ENCODE measurements at places on chromosomes 11 and 22.
A peak's percentile ranks its signal among the peaks of the same experiment; 100 is the strongest.

- peak; percentile 9 for DNase-seq
Measured at GRCh38 chr11:100467821-100468508, 219.1 kb upstream of the ARHGAP42 start.

DNA sequence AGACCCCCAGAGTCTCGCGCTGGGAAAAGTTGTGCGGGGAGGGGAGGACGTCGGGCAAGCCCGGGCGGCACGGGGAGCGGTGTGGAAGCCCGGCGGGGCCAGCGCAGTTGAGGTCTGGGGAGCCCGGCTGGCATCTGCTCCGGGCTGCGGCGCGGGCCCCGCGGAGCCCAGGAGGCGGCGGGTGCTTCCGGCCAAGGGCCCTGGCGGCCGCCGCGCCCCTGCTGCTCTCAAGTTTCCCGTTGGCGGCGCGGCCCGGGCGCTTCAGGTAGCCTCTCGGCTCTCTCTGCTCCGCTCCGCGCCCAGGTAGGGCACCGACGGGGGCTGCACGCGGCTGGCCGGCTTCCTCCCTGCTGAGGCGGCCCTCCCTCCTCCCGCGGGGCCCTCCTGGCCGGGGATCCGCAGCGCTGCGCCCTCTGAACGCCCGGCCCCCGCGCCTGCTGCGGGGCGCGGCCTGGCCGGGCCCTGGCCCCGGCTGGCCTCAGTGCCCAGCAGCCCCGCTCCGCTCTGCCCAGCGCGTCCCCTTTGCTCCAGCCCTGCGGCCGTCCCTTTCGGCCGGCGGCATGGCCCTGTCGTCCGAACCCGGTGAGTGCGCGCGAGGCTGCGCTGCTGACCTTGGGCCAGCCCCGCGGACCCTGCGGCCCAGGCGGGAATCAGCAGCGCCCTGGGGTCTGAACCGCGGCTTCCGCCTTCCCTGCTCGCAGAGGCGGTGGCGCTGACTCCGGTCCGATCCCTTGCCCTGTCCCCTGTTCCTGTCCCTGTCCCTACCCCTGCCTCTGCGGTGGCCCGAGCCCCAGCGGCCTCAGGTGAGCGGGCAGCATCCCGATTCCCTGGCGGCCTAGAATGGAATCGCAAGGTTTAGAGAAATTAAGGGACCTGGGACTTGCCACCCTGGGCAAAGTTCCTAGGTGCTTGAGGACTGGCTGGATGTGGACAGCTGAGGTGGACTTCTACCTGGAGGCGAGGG is 4.3 kb upstream of the AMPD3 start:
- DNase-seq, result no peak

- DNase-seq, result no peak
Measured at GRCh38 chr22:24681236-24681635, 78.2 kb downstream of the GGT1 start.

- DNase-seq, result peak; percentile 56
Measured at GRCh38 chr22:32534252-32535235, 59.9 kb downstream of the FBXO7 start.

DNA sequence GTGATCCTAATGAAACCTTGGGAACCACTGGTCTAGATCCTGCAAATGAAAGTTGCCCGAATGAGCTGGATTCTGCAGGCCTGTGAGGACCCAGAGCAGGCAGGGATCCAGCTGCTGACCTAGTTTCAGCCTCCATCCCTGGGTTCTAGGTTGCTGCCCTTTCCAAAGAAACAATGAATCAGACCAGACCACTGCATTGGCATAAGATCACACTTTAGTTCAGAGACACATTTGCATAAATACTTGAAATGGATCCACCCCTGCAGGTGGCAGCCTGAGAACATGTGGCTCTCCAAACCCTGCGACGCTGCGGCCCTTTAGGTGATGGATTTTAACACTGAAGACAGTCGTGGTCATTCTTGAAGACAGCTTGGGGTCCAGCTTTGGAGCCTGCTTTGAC is 23.7 kb downstream of the ADAMTS8 start:
- DNase-seq, result no peak

- DNase-seq, result no peak
Measured at GRCh38 chr11:64260147-64260708, 8.9 kb downstream of the PLCB3 start.

GRCh38 chr11:67632175-67632981 is 2.6 kb upstream of the NUDT8 start:
- no peak for DNase-seq

DNA sequence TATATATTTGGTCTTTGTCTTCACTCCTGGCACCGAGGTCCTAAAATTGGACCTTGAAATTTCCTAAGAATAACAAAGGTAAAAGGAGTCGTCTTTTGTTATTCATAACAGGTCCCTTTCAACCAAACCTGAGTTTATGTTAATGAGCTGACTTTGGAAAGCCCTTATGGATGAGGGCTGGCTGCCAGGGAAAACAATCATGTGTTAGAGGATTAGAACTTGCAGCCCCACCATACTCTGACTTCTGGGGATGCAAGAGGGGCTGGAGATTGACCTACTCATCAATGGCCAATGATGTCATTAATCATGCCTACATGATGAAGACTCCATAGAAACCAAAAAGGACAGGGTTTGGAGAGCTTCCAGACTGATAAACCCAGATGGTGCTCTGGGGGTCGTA is 118.9 kb downstream of the MRTFA start:
- no peak for DNase-seq

- peak; percentile 35 for DNase-seq
Measured at GRCh38 chr11:74397501-74398243, 561 bp downstream of the PGM2L1 start.

DNA sequence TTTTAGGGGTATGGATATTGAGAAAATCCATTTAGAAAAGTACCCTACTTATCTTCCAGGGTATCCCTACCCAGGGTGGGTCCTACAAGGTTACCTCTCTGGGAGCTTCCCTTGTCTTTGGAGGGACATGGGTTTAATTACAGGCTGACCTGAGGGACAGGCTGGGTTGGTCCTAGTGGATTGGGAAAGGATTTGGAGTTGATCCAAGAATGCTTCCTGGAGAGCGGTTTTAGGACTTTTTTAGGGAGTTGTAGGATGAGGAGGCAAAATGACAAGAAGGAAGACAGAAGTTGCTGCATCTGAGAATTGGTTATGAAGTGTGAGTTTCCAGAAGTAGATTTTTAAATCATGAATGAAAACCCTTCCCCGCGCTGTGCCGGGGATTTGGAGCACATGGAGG is 61.8 kb upstream of the CRTAM start:
- DNase-seq, result no peak

DNA sequence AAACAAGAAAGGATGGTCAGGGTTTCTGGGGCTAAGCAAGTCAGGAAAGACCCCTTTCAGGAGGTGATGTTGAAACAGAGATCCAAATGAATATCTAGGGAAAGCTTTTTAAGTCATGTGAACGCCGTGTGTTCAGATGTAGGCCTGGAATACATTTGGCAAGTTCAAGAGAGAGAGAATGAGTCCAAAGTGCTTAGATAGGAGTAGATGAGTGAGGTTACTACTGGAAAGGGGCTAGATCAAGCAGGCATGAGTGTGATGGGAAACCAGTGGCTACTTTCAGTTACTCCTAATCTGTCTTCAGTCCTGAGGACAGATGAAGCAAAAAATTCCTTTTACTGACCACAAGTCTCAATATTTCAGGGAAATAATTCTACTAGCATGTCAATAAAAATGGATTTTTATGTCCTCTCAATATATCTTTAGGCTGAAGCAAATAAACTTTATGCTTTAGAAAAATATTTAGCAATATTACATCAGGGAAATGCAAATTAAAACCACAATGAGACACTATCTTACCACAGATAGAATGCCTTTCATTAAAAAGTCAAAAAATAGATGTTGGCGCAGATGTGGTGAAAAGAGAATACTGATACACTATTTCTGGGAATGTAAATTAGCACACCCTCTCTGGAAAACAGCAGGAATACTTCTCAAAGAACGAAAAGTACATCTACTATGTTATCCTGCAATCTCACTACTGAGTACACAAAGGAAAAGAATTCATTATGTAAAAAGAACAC is 1085.0 kb upstream of the TENM4 start:
- DNase-seq, result no peak

GRCh38 chr11:31059529-31059928 is 310.0 kb downstream of the DCDC1 start:
- DNase-seq, result no peak

GRCh38 chr11:447923-448731 is 2.0 kb upstream of the PTDSS2 start:
- DNase-seq, result peak; percentile 94

GRCh38 chr22:30521368-30522156 is 16.1 kb upstream of the SEC14L4 start:
- DNase-seq, result no peak

- no peak for DNase-seq
Measured at GRCh38 chr22:20918663-20919218, 1.5 kb downstream of the CRKL start.

DNA sequence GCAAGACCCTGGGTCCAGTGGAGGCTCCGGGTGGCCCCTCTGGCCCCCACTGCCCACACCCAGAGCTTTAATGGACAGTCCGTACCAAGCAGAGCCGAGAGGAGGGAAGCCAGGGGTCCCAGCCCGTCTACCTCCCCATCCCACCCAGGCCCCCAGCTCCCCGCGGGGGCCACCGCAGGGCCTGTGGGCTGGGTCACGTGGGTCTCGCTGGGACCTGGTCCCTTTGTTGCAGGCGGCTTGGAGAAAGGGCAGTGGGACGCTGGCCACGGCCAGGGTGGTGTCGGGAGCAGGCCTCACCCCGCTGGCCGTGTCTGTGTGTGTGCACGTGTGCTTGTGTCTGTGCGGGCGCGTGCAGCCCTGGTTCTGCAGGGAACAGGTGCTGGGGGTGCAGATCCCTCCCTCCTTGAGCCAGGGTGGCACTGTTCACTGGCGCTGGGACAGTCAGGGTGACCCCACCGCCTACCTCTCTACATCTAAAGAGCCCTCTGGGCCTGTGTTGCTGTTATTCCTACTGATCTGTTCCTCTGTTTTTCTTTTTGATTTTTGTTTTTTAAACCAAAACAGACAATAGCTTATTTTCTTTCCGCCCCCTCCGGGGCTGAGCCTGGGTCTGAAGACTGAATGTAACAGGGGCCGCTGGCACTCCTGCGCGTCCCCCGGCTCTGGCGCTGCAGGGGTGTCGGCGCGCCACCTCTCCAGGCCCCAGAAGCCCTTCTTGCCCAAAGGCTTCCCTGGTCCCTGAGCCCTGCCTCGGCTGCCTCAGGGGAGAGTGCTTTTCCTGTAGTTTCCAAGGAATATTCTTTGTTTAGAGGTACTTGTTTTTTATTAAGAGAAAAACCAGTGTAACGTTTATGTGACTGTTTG is 20.1 kb upstream of the TMEM191C start:
- DNase-seq, result no peak

DNA sequence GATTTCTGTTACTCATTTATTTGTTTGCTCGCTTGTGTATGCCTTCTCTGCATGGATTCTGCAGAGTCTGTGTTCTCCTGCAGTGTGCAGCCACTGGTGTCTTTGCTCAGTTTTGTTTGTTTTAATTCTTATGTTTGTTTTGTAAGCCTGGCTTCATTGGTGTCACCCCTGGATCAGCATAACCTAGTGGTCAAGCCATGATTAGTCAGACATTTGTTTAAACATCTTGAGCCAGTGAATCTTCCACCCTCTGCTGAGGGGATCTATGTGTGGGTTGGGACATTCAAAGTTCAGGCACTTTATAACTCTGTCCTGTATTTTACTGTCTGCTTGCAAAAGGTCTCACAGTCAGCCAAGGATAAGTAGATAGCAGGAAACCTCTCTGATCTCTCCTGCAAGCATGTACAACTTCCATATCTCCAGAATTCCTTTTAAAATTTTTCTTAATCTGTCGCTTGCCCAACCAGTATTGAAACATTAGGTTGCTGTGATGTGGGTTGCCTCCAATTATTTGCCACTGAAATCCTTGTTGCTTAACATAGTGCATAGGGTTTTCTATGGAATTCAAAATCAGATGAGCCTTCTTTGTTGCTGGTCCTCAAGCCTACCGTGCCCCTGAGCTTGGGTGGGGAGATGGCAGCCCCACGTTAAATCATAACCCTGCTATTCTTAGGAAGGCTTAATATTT is 86.8 kb downstream of the KCNQ1OT1 start:
- no peak for DNase-seq

DNA sequence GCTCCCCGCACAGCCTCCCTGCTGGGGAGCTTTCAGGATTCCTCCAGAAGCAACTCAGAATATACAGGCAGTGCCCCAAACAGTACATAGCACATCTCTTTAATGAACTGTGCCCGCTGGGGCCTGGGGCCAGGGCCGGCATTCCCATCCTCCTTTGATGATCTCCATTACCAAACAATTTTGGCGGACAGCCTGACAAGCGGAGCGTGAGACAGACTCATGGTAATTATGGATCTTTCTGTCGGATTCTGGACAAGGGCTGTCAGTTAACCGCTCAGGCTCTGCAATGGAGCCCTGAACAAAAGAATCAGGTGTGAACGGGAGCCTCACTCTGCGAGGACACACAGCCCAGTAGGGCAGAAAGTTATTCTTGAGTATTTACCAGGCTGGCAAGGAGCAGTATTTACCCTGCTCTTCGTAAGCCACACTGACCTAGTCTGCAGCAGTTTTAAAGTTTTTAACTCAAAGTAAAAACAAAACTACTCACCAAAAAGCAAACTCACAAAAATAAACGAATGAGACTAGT is 174.0 kb downstream of the TBC1D22A start:
- no peak for DNase-seq

DNA sequence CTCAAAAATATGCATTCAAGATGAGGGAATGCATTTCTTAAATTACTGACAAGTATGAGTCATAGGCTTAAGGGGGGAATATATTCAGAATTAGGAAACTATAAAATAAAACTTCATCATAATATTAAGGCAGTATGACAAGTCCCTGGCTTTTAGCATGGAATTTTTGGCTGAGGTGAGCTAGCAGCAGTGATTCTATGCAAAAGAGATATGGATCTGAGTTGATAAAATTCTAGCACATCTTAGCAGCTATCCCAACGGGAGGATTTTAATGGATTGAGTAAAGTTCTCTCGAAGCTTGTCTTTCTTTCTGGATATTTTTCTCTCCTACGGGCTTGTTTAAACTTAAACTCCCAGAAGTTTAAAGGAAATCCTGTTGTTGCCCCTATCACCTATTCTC is 1.2 kb downstream of the OR51Q1 start:
- peak; percentile 40 for DNase-seq

DNA sequence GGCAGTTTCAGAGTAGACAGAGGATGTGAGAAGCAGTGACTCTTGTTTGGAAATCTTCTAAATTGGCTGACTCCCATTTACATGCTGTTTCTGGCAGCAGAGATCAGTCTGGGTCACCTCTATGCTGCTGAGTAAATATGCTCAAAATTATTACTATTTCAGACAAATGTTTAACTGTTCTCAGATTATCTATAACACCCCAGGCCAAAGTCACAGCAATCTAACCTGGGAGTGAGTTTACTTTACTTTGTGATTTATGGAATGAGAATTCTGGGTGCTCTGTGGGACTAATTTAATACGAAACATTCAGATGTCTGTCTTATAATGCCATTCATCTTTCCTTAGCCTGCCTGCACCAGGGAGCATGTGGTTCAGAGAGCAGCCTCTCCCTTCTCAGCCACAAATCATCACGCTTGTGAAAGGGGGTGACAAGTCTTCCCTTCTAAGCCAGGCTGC is 282.5 kb upstream of the MPPED2 start:
- DNase-seq, result no peak

- DNase-seq, result peak; percentile 68
Measured at GRCh38 chr11:135027461-135027860, 615.4 kb upstream of the B3GAT1 start.

GRCh38 chr11:132792341-132793140 is 739.8 kb downstream of the OPCML start:
- no peak for DNase-seq
